Cardiac fibroblast (primary cell): ENCODE measurements at places on chromosomes 13 and 19.

- peak; percentile 22 for DNase-seq
These were observed 22.9 kb upstream of the ZNF724 start for GRCh38 chr19:23273022-23273589.

DNA sequence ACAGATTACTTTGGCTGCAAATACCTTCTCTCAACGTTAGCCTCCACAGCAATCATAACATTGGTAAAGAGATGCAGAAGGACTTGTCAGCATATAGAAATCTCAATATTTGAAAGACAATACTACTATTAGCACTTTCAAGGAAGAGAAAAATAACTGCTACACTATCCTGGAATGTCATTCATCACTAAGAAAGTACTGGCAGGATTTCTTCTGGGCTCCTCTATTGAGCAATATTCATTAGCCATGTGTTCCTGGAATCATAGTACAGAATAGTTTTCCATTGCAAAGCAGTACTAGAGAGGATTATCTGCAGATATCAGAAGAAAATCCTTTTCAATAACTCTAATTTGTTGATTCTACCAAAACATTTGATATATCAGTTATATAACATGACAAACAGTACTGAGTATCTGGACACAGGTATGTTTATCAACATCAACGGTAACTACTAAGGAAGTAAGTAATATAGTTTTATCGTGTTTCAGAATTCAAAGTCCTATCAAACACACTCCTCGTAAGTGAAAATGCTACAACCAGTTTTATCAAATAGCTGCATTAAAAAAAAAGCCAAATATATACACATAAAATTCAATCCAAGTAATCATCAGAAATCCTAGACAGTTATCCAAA lies 27.3 kb downstream of the INTS6 start:
- peak; percentile 63 for DNase-seq

DNA sequence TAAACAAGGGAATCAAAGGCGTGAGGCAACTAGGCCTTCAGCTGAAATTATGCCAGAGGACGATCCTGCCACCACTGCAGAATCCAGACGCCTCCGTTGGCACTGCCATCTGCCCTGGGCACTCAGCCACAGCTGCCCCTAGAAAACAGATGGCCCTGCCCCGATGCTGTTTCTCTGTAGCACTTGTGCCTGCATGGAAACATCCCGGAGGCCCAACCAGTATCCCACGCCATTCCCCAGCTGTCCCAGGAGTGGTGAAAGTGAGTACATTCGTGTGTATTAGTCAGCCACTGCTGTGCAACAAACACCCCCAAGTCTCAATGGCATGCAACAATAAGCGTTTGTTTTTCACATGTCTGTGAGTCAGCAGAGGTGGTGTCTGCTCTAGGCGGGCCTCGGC lies 8.9 kb upstream of the CRTC1 start:
- no peak for DNase-seq

GRCh38 chr19:1865172-1866010 lies 2.0 kb upstream of the KLF16 start:
- no peak for DNase-seq

- peak; percentile 67 for DNase-seq
These were observed 11.2 kb downstream of the HAS1 start for GRCh38 chr19:51712461-51713081.

DNA sequence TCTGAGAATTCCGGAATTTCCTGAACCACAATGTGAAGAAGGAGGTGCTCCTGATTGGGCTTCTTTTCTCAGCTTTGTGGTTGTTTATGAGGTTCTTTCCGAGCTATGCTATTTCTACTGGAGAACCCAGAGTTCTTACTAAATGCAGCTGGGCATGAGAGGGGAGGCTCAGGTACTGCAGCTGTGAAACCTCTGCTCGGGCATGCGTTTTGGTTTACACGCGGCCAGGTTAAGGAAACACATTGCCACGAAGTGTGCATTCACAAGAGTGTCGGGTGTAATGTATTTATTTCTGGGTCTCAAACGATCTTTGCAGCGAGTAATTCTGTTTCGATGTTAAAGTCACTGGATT lies 661 bp upstream of the MIR17HG start:
- peak; percentile 22 for DNase-seq
